Stimulated activated CD4-positive, alpha-beta T cell treated with anti-CD3 and anti-CD28 coated beads, Interleukin-12 subunit alpha, Interleukin-12 subunit beta, amount 100 ng/mL, for 48 hours (primary cell): ENCODE measurements at places on chromosomes 3 and 15.

DNA sequence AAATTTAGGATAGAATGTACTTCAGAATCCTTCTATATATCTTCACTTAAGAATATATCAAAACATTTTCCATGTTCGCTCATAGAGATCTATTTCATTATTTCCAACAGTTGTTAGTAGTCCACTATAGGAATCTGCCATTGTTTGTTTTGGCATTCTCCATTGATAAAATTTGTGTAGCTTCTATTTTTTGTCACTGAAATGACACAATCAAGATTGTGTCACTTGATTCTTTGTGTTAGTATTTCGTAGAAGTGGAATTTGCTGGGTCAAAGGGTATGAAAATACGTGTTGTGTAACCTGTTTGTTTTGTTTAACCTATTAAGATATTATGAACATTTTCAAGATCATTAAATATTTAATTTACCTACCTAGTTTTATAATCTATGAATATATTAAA lies 15.9 kb upstream of the GPR156 start:
- no peak for DNase-seq

DNA sequence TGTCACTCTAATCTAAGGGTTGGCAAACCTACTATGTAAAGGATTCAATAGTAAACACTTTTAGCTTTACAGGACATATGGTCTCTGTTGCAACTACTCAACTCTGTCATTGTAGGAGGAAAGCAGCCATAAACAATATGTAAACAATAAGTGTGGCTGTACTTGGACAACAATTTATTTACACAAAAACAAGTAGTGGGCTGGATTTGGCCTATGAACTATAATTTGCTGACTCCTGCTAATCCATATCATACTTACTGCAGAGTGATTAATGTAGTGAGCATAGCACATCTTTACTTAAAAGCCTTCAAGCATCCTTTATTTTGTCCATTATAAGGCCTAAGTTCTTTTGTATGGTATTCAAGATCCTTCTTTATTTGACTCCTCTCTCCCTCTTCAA lies 441.9 kb downstream of the ZIC1 start:
- DNase-seq, result no peak

DNA sequence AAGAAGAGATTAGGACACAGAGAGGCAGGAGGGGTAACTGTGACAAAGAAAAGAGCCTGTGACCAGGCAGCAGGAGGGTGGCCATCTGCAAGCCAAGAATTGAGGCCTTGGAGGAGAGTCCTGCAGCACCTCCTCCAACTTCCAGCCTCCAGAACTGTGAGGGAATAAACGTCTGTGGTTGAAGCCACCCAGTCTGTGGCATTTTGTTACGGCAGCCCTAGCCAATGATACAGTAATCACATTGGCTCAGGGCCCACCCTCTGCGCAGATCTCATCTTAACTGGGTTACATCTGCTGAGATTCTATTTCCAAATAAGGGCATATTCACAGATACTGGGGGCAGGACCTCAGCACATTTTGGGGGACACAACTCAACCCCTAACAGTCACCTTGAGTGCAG lies 11.3 kb downstream of the SELENOS start:
- DNase-seq, result no peak

DNA sequence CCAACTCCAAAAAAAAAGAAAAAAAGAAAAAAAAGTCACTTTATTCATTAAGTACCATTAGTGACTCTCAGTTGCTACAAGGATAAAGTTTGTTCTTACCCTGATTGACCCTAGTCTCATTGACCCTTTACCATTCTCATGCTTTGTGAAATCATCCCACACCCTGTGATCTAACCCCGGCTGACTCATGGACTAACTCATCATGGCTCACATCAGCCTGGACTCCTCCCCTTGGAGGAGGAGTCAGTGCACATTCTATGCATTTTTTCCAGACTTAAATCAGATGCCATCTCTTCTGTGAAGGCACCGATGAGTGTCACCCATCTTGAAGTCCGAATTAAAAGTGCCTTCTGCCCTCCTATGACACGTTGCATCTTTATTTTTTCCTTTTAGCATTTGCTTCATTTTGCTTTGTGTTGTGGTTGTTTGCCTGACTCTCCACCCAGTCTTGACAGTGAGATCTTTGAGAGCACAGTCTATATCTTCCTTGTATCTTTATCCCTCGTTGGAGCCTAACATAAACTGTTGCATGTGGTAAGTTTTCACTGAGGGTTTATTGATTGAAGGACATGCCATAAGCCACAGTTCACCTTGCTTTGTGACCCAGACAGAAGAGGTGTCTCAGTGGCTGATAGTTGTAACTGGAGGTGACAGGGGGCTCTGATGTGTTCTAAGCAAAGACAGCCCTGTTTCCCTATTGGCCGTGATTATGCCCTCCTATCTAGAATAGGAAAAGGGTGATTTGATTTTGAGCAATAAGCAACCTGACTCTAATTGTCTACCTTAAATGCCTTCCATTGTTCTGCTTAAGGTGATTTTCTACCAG lies 72.1 kb downstream of the IL1RAP start:
- peak; percentile 55 for DNase-seq

GRCh38 chr3:187618722-187619121 lies 51.5 kb downstream of the SST start:
- DNase-seq, result no peak

DNA sequence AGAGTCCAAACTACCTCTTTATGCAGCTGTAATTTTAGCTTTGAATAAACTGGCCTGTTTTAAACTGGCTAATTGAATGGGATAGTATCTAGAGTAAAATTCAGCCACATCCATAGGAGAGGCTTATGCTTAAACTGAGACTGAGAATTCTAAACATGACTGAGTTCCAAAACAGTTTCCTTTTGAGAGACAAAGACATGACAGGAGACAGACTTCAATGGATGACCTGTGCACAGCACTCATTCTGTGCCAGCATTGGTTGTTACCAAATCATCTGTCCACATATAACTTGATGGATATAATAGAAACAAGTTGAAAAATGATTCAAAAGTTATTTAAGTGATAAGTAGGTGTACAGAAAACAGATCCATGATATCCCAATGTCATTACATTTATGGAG lies 20.9 kb downstream of the IL12A start:
- no peak for DNase-seq

DNA sequence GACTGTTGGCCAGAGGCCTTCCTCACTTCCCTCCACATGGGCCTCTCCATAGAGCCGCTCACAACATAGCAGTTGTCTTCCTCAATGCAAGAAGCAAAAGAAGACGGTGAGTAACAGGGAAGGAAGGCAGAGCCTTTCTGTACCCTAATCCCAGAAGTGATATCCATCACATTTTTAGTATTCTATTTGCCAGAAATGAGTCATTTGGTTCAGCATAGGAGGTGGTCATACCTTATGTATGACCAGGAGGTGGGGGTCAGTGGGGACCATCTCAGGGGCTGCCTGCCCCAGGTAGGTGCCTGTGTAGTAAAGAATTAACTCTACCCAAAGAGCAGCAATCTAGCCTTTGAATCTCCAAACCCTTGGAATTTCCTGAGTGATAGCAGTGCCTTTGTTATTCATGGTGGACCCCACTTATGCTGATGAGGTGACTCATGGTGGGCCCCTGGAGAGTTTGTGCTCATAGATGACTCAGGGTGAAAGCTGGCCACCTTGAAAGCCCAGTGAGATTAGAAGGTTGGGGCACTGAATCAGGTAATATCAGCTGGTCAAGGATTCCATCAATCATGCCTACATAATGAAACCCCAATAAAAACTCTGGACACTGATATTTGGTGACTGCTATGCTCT lies 323.9 kb upstream of the IGF1R start:
- no peak for DNase-seq

DNA sequence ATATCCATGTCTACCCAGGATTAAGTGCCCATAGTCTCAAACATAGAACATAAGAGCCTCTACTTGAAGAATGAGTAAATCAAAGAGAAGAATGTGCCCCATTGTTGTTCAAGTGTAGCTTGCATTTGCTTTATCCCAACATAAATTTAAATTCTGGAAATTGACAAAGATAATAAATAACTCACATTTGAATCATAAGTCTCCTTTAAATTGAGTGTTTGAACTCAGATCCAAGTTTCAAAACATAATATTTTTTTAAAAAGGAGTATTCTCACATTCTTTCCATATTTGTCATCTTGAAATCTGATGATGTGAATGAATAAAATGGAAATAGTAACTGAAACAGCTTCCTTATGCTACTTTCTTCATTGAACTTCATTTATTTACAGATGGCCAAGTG lies 135.2 kb downstream of the MECOM start:
- DNase-seq, result no peak

DNA sequence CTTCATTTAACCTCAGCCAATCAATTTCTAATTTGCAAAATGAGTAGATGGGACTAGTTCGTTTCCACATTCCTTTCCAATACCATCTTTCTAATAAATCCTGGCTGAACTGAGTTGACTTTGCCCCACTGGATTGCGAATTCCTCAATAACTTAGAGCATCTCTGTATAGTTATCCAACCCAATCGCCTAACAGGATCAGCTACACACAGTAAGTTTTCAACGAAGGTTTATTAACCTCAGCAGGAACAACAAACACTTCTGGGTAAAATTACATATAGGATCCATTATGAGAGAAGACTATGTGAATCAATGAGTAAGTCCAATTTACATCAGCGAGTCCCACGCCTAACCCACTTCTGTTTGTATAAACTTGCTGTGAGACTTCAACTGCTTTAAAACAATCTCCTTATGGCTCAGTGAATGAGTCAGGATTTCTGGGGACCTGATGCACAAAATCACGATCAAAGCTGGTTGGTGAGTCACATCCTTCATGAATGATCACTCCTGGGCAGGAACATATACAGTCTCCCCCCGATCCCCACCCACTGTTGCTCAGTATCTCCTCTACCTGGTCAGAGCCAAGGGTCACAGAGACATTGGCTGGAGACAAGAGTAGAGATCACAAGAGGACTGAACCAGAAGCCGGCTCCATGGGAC lies 142.8 kb downstream of the EDEM1 start:
- DNase-seq, result no peak

- DNase-seq, result no peak
Measured at GRCh38 chr3:143848704-143849103, 436 bp upstream of the SLC9A9 start.

DNA sequence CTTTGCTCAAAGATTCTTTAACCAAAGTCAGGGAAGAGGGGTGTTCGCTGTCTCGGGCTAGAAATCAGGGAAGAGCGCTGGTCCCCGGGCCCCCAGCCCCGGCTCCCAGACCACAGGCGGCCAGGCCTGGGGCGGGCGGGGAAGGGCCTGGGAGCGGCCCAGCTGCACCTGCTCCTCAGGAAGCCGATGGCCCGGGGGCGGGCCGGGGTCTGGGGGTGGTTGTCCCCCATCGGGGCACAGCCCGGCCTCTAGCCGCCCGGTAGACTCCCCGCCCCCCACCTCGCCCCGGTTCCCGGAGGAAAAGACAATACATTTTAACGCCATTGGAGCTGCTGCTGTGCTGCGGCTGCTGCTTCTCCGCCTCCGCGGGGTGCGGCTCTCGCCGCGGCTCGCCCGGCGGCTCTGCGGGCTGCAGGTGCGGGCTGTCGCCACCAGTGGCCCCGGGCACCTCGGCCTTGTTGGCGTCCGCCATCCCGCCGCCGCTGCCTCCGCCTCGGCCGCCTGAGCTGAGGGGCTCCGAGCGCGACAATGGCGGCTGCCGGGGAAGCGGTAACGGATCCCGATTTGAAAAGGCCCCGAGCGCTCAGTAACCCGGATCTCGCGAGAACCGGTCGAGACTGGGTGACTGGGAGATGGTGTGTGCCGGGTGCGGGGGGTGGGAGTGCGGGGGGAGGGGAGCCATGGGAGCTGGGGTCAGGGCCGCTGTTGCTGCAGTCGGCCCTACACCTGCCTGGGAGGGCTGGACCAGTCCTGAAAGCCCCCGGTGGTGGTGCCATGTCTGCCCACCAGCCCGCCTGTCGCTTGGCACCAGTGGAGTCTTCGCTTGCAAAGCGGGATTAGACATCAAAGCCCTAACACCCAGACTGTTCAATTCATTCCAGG lies at the start of gene MYEF2:
Gene MYEF2, minus strand, starts transcription at position 530 of the 882 bp plus-strand sequence. Its CDS starts 58 bp downstream, at position 472.
- peak; percentile 48 for DNase-seq

- DNase-seq, result no peak
Measured at GRCh38 chr15:52113235-52113634, 660 bp upstream of the BCL2L10 start.

GRCh38 chr3:69531576-69532546 lies 146.0 kb upstream of the FRMD4B start:
- no peak for DNase-seq

DNA sequence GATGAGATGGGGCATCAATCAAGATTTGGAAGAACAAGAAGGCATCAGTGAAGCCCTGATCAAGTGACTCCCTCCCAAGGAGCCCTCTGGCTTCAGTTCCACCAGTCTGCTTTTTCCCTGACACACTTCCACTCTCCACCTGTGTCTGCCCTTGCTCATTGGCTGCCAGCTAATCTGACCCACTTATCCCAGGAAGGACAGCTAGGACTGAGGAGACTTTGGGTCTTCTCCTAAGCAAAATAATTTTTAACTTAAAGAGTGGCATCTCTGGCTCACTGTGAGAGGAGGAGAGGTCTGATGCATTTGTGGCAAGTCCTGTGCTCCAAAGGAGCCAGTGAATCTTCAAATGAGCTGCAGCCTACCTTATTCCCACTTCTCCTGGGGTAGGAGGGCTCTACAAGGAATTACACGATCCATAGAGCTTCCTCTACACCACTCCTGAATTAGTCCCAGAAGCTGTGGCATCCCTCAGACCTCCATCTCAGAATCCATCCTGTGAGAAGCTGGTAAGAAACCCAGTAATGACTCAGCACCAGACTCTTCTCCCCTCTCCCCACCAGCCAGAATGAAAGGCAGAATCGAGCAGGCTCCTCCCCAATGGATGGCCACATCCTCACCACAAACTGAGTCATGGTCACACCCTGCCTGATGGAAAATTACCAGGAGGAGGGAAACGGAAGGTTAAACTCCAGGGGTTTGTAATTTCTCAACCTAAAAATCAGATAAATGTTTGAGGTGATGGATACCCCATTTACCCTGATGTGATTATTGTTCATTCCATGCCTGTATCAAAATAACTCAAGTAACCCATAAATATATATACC lies 6.3 kb upstream of the PKM start:
- peak; percentile 77 for DNase-seq

- DNase-seq, result no peak
Measured at GRCh38 chr3:82494977-82495489, 733.6 kb upstream of the GBE1 start.

- DNase-seq, result no peak
Measured at GRCh38 chr3:160780245-160780644, 24.2 kb downstream of the PPM1L start.
